Stimulated activated CD4-positive, alpha-beta T cell treated with anti-CD3 and anti-CD28 coated beads, Interleukin-1b, Interleukin-23, amount 100 ng/mL, for 24 hours (primary cell): ENCODE measurements at places on chromosomes 1 and 21.

DNA sequence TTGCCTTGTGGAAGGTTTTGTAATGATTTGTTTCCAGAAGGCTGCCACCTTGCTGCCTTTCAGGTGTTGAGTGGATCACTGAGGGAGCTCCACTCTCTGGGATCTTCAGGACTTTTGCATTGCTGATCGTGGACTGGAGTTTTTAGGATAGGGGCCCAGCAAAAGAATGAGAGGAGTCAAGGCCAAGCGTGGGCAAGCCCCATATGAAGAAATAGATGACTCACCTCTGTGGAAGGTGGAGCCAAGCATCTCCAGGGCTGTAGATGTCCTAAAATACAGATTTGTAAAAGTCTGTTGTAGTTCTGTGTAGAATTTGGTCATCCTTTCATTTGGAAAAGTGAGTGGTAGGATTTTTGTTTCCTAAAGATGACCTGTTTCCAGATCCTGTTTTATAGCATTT, 67.0 kb downstream of the ST3GAL3 start:
- no peak for DNase-seq

DNA sequence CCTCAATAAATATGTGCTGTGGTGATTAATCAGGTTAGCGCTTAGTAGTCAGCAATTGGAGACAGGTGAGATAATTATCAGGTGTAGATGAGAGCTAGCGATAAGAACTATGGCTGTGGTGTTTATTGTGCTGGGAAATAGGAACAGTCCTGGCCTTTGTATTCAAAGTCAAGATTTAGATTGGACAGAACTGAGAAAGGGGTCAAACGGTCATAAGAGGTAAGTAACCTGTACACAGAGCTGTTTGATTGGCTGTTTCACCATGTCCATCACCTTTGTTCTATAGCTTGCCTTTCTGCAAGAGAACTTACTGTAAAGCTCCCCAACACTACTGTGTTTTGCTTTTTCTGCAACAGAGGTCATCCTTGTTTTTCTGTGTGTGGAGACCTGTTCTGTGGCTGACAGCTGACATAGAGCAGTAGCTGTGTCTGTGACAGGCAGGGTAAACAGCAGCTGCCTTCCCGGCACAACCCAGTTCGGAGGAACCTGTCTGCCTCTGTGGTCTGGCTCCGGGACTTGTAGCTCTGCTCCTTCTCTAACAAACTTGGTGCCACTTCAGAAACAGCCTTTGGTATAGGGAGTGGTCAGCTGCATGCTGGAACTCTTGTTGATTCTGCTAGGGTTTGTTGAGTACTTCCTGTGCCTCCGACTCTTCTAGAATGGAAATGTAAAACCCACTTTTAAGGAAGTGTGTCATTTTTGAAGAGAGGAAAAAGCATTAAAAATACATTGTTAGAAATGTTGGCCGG, 21.1 kb upstream of the CDC42 start:
- no peak for DNase-seq

- no peak for DNase-seq
Observed at GRCh38 chr1:241972703-241973369, 15.3 kb downstream of the BECN2 start.

DNA sequence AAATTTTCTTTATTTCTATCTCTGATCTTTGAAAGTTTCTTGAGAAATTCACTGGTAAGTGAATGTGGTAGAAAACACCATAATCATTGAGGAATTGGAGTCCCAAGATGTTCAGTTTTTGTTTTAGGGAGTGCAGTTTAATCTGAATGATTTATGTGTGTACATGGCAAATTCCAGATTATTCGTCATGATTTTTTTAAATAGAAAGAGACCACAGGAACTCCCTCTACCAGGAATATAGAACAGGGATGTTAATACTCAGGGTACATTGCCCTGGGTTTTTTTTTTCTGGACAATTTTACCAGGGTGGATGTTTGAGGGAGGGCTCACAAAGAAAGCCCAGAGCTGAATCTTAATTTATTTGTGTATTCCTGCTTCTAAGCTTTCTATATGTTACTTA, 109.0 kb downstream of the VPS13D start:
- no peak for DNase-seq

DNA sequence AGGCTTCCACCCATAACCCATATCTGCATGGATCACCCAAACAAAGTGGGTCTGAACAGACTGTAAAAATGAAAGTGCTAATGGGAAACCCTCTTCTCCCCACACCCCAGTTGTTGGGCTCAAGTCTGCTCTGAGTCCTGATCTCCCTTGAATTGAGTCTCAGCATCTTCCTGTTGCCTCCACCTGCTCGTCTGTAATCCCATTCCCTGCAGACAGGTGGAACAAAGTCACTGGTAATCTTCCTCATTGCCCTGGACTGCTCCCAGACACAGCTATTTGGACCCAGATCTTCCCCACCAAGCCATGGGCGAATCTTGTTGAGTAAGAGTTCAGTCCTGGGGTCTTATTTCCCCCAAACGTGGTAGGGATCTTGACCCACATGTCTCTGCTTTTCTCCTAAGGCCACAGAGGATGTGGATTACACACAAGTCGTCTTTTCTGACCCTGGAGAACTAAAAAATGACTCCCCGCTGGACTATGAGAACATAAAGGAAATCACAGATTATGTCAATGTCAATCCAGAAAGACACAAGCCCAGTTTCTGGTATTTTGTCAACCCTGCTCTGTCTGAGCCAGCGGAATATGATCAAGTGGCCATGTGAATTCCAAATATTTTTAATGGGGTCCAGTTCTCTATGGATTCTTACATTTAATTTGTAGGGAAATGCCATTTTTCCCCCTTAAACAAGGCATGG, 15.7 kb downstream of the AVPR1B start:
- DNase-seq, result no peak

DNA sequence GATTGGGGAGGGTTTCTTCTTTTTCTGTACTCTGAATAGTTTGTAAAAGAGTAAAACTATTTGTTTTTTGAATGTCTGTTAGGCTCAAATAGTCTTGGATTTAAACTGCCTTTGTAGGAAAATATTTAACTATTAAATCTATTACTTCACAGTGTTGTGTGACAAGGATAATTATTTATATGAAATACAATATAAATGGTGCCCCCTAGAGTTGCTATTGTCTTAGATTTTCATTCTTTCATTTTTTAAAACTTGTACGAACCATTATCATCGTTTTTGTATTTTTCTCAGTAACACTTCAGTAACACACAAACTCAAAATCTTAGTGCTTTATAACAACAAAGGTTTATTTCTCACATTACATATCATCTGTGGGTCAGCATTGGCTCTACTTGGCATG, 37.4 kb downstream of the C1orf185 start:
- no peak for DNase-seq

DNA sequence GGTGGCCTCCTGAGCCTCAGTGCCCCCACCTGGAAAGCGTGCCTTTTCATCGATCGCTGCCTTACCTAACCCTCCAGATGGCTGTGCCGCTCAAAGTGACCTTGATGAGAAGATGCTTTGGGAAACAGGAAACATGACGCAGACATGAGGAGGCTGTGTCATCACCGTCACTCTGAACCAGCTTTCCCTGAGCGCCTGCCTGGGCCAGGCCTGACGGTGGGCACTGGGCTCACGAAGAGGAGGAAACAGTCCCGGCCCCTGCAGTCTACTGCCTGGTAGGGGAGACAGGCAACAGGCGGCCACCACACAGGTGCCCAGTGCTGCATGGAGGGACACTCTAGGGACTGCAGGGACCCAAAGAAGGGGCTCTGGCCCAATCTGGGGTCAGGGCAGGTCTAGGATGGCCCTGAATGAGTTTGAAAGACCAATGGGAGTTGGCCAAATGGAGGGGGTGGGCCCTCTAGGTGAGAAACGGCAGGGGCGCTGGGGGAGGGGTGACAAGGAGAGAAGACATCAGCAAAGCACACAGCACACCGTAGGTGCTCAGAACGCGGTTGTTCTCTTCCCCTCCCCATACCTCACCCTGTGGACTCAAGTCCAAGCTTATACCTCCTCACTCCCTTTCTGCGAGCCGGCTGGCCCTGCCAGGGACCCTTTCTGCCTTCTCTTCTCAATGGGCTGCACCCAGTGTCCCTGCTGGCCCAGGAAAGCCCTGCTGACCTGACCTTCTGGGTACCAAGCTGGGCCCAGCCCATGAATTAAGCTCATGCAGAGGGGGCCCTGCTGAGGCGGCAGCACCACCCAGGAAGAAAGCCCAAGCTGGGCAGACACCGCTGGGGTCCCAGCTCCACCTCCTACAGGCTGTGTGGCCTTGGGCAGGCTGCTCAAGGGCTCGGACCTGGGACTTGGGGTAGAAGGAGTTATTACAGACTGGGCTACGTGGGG, 44.9 kb downstream of the GLIS1 start:
- DNase-seq, result no peak

- no peak for DNase-seq
Observed at GRCh38 chr1:241579434-241579833, 47.3 kb downstream of the KMO start.

GRCh38 chr1:35561972-35562680, 4.5 kb downstream of the NCDN start:
- no peak for DNase-seq

GRCh38 chr21:36211660-36212512, 55.3 kb downstream of the DOP1B start:
- no peak for DNase-seq
